ENCODE measurements at places on chromosomes 3 and 15. TPM values are rescaled to one million over a fixed set of nuclear protein-coding genes. Genes with fewer than 3 reads are reported as not detected.

DNA sequence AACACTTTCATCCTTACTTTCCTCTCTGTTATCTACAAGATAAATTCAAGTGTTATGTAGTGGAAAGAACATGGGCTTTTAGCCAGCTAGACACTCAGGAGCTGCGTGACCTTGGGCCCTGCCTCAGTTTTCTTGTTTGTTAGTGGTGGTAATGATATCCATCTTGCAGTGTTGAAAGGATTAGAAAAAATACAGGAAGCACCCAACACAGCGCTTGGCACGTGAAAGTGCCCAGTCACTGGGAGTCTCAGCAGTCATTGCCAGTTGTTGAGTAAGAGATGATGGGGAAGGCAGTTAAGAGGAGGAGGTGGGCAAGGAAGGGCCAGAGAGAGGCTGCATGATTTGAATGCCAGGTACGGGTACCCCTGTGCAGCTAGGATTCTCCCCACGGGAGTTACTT is 5.3 kb downstream of the PDIA5 start:
- no peak for DNase-seq

DNA sequence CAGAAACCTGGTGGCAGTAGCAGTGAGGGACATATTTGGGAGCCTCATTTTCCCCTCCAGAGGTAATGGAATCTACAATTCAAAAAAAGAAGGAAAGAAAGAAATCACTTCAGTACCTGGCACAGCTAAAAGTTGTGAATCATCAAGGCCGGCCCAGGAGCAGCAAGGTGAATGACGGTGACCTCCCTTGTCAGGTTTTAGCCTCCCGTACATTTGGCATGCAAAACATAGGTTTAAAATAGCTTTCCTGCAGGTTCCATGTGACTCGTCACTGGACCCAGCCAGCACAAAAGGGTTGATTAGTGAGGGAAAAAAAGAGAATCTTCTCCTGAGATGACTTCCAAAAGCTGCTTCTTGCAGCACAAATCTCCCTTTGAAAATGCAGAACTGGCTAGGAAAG is 394.2 kb downstream of the LSAMP start:
- no peak for DNase-seq

DNA sequence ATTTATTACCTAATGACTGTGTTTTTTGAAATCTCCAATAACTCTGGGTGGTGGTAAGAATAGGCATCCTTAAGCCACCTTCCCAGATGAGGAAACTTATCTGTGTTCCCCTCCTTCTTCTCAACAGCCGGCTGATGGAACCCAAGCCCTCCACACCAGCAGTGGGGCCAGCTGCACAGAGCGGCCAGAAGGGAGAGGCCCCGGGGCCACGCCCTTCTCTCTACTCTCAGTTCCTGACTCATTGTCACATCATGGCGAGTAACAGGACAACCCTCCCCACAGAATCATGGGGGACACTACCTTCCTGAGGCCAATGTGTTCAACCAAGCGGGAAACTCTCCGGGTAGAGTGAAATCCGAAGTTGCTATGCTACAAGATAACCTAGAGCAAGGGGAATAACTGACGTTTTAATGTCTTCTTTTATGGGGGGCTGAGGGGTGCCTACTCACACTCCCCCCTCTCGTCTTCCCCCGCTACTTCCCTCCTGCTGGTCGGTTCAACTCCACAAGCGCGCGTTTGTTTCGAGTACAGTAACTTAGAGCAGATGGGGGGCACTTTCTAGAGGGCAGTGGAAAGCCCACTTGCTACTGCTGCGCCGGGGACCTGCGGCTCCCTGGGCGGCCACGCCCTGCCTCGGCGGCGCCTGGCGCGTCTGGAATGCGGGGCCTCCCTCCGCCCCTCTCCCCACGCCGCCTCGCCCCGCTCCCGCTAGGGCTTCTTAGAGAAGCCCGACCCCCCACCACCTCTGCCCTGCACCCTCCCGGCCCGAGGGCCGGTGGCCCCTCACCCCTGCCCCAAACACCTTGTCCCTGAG is 621 bp downstream of the ANXA2 start:
- peak; percentile 50 for DNase-seq

DNA sequence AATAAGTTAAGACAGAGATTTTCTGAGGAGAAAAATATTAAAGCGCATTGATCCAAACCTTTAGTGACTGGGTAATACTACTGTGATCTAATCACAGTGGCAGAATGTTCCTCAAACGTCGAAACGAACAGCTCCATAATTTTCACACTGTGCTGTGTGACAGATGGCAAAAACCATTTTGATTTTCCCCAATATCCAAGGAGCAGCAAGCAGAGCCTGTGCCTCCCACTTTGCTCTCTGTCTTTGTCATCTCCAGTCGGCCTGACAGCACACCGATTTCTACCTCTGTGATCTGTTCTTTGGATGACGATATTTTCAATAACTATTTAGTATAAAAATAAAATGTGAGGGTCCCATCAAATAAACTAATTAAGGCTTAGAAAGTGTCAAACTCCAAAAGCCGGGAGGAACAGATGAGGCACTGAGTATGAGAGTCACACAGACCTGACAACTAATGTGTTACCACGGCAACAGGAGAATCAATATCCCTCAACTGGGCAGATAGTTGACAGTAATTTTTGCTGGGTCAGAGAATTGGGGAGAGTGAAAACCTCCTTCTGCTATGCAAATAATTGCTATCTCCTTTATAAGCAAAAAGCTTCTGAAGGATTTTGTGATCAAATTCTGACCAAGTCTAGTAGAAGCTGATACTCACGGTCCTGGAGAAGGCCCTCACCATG is 489.1 kb upstream of the CFAP20DC start:
- DNase-seq = no peak

- no peak for DNase-seq
Measured at GRCh38 chr3:14082108-14082657, 42.5 kb downstream of the CHCHD4 start.

DNA sequence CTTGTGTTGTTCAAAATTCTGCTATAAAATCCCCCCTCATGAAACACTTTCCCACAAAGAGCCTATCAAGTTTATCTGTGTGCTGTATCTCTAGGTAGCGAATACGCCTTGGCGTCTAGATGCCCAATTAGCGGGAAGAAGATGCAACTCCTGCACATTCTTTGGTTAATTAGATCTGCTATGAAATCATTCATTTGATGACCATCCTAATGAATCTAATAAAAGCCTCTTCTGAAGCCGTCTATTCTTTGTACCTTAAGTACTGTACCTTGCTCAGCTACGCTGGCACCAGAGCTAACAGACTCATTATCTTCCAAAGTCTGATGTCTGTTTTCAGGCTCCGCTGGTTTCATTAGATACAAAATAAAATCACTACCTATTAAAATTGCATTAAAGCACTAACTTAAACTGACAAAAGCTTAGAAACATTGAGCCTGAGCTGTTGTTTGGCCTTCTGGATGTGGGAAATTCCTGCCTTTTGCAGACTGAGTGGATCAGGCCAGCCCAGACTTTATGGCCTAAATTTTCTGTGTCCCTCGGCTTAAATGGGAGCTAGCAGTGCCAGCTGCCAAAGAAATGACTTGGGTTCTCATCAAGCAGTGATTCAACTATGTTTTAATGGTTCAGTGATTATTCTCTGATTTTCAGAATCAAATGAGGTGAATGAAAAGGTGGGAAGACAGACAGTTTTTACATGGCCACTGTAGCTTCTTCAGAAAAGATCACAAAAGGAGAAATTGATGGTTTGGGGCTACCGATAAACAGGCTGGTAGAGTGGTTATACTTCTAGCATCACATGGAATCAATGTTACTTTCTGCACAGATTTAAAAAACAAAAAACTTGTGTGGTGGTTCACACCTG is 28.4 kb upstream of the CHST2 start:
- peak; percentile 31 for DNase-seq

DNA sequence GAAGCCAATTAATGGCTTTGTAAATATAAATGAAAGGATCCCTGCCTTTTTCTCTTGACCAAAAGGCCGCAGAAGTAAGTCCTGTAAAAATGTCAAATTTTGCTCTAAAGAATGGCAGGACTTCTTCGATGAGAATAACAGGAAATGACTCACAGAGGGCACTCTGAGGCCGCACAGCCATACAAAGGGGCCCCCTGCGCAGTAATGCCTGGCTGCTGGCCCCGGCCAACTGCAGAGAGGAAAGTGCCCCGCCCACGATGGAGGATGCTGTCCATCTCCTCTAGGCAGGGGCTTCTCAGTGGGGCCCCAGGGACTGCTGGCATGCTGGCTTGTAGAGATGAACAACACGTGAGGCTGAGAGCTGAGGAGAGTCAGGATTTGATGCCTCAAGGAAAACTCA is 18.1 kb upstream of the SCN10A start:
- DNase-seq = no peak

DNA sequence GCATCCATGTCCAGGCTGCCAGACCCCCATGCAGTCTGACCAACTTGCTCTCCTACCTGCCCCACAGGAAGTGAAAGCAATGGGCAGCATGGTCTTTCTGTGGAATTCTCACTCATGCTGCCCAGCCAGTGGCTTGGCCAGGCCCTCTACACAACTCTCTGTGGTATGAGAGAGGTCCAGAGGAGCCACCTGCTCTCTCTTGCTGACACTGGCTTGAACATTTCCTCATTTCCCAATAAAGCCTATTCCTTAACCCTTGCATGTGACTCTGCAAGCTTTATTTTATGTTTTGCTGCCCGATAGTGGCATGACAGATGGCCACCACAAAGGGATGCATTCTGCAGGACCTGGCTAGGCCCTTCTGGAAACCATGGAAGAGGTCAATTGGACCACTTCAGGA is 53.8 kb downstream of the CCR1 start:
- no peak for DNase-seq

GRCh38 chr3:138125548-138126221 is 6.5 kb downstream of the A4GNT start:
- DNase-seq = no peak

CD276 gene
- total RNA-seq = 40.9 TPM

C3orf49 gene
- not detected for total RNA-seq

Data from spinal cord (tissue), 10 donors.